Myometrial cell (primary cell): ENCODE measurements at places on chromosomes 6 and 20. TPM values are rescaled to one million over a fixed set of nuclear protein-coding genes. Genes with fewer than 3 reads are reported as not detected.

Gene ERVFRD-1
- not detected in 2 replicates for total RNA-seq

Gene C6orf141
- 7.5 and 7.6 TPM in 2 replicates for total RNA-seq

Gene ASF1A
- 16.4 and 24.3 TPM in 2 replicates for total RNA-seq

Gene EPB41L1
- 11.0 and 29.4 TPM in 2 replicates for total RNA-seq

Gene LPA
- total RNA-seq = not detected in 2 replicates

Gene SLC22A2
- total RNA-seq = not detected in 2 replicates

Gene CYP39A1
- 0.58 and 1.1 TPM in 2 replicates for total RNA-seq

Gene ZBTB22
- total RNA-seq = 14.4 and 23.1 TPM in 2 replicates

Gene HEY2
- not detected in 2 replicates for total RNA-seq

Gene OPRM1
- total RNA-seq = not detected in 2 replicates

Gene EYA2
- total RNA-seq = 1.4 TPM in 2 replicates
